ENCODE measurements at places on chromosomes 2 and 18. TPM values are rescaled to one million over a fixed set of nuclear protein-coding genes. Genes with fewer than 3 reads are reported as not detected.

DNA sequence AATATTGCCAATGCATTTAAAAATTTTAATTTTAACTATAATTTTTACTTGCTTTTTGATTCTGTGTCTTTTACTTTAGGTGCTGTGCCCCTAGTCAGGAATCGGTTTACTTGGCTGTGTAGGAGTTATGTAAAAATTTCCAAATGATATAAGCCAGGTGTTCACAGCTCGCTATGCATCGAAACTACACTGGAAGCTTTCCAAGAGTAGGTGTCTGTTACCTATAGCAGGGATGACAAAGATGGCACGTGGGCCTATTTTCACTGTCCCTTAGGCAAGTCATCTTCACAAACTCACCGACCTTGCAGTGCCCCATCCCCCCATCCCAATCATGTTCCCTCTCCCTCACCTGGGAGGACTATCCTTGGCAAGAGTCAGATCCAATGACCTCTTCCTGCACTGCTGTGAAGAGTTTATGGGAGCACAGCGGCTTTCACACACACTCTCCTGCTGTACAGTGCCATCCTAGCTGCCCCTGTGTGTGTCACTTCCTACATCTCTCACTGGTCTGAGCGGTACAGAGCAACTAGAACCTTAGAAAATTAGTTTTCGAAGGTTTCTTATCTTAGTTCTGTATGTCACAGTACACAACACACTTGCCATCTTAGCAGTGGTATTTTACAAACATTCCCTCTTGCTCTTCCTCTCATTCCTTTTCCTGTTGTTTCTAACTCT, 49.2 kb upstream of the NAB1 start:
- no peak for DNase-seq

DNA sequence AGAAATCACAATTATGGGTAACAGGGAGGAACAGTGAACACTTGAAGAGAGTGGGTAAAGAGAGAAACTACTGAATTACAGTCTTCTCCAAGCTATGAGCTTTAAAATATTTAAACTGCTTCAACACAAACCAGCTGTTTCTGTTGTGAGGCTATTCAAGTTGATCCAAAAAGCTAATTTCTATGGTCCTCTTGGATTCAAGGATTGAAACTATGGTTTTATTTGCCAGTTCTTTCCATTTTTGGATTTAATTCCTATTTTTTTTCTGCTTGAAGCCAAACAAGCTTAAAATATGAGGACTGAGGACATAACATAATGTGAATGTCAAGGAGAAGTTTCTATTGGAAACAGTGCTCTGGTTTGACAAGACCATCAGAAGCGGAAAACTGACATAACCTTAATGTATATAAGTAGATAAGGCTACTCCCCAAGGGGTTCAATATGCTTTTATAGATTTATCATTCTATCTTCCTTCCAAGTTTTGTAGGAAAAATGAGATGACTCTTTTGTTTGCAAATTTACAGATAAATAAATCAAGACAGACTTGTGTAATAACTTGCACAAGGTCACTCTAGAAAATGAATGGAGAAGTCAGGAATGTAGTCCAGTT, 60.7 kb upstream of the AQP4 start:
- no peak for DNase-seq

GRCh38 chr18:46448347-46448746, 208.7 kb downstream of the LOXHD1 start:
- DNase-seq: no peak

GRCh38 chr2:240799033-240799820, 20.8 kb downstream of the KIF1A start:
- DNase-seq: no peak

DNA sequence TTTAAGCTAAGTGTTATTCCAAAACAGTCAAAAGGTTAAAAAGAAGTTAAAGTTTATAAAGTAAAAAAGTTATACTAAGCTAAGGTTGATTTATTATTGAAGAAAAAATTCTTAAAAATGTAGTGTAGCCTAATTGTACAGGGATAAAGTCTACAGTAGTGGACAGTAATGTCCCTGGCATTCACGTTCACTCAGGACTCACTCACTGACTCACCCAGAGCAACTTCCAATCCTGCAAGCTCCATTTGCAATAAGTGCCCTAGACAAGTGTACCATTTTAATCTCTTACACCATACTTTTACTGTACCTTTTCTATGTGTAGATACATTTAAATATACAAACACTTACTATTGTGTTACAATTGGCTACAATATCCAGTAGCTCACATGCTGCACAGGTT, 86.1 kb downstream of the CACNB4 start:
- DNase-seq: no peak

The ROCK1 gene
- total RNA-seq: 17.8 TPM

The GAREM2 gene
- total RNA-seq: 4.0 TPM

Measured in SK-MEL-5 (cell line).